ENCODE measurements at places on chromosomes 4 and X.
A peak's percentile ranks its signal among the peaks of the same experiment; 100 is the strongest.

GRCh38 chrX:103699243-103699642, 11.5 kb upstream of the TMEM31 start:
- no peak for DNase-seq

DNA sequence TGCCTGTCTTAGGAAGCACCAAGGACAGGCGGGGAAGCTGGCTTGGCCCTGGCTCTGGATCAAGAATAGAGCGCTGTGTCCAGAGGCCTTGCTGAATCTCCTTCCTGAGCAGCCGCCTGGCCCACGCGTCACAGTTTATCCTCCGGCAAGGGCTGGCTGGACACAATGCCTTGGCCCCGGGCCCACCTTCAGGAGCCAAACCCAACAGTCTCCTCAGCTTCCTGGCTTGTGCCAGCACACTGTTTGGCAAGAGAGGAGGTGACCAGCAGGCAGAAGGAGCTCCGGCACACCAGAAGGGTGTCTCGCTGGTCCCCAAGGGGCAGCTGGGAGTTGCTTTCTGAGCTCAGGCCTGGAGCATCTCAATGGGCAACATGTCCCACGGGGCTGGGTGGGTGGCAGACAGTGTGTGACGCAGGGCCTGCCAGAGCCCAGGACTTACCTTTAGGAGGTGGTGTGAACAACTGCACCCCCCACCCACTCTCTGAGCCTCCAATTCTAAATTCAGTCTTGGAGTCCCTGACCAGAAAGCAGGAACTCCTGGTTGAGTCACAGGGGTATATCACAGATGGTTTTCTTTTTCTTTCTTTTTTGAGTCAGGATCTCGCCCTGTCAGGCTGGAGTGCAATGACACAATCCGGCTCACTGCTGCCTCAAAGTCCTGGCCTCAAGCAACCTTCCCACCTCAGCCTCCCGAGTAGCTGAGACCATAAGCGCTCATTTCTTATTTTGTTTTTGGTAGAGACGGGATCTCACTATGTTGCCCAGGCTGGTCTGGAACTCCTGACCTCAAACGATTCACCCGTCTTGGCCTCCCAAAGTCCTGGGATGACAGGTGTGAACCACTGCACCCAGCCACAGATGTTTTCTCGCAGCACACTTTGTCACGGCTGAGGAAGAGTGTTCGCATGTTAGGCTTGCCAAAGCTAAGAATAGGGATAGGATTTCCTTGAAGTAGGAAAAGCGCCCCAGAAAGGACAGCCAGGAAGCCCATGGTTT, 361.2 kb downstream of the BCOR start:
- no peak for DNase-seq

GRCh38 chr4:3371033-3372001, 70.5 kb upstream of the HGFAC start:
- peak; percentile 60 for DNase-seq

- peak; percentile 34 for DNase-seq
These were observed 403.6 kb downstream of the PDGFC start for GRCh38 chr4:156568041-156568440.

DNA sequence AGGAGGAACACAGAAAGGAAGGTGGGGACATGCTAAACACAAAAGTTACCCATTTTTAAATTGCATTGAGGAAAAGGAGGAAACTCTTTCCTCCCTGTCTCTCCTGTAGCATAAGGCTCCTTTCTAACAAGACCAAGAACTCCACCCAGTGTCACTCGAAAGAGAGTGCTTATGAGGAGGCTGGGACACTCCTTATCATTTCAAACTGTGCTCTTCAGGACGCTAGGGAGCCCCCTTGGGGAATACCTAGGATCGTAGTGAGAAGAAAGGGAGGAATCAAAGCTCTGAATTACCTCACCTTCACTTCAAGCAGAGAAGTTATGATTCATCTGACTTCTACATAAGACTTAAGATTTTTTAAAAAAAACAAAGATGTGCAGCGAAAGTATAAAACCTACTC, 65.5 kb downstream of the F9 start:
- DNase-seq = no peak

GRCh38 chr4:168383510-168383909, 65.0 kb upstream of the DDX60 start:
- no peak for DNase-seq

DNA sequence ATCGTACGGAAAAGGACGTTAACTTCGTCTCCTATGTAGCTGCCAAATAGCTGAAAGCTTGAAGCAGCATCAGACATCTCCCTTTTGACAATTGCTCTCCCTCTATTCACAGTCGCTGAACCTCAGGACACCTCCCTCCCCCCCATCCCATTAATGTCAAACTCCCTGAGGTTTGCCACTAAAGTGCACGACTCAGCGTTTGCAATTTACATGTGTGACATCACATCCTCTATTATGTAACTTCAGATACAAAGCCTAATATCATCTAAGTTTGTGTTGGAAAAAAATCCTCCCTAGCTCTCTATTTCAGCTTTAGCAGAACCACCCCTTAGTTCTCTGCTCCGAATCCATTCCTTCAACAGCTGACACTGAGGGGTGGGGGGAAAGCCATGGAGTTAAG, 5.5 kb upstream of the NR3C2 start:
- peak; percentile 24 for DNase-seq

GRCh38 chr4:114393295-114394038, 205.1 kb upstream of the UGT8 start:
- DNase-seq = no peak

DNA sequence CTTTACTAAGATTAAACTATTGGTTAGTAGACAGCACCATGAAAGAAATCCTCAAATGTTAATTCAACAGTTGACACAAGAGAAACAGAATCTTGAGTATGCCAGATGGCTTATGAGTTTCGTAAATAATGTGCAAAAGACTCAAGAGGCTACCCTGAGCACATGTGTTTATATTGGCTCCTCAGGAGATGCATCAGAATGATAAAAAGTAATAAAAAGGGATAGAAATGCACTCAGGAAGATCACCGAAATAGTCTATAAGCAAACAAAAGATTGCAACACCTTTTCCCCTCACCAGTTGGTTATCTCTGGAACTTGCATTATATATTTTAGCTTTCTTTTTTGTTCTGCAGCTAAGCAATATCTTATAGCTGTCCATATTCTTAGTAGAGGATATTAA, 84.4 kb downstream of the SCFD2 start:
- no peak for DNase-seq

- no peak for DNase-seq
These were observed 1475.5 kb upstream of the AGA start for GRCh38 chr4:178917756-178918155.

GRCh38 chrX:132819711-132820264, 138.6 kb downstream of the HS6ST2 start:
- DNase-seq = no peak

GRCh38 chrX:148530464-148531077, 30.2 kb downstream of the AFF2 start:
- DNase-seq = no peak

DNA sequence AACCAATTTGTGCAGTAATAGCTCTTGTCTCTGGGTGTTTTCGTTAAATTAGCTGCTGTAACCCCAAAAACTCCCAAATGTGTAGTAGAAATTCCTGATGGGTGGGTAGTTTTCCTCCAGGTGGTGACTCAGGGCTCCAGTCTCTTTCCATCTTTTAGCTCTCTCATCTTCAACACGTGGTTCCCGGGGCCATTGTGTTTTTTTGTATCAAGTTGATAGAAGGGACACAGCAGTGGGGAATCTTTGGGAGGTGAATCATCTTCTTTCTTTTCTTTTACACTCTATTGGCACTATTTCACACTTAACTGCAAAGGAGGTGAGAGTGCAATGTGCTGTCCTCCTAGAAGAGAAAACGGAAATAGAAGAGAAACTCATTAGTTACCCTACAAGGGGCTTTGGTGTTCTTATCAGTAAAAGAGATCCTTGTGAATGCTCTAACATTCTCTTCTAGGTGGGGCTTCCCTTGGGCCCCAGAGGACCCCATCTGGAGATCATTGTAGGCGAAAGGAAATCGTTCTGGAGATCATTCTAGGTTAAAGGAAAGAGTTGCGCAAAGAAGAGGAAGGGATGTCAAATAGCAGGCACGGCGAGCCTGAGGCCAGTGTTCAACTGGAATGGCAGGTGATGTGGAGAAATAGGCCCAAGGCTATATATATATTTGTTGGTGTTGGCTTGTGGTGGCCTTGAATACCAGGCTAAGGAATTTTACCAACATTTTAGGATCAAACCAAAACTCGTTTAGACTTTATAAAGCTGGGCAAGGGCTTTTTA, 68.2 kb upstream of the ACSL1 start:
- no peak for DNase-seq

GRCh38 chrX:2867206-2867605, 38.5 kb downstream of the GYG2 start:
- no peak for DNase-seq

- DNase-seq = no peak
These were observed 18.0 kb downstream of the PDHA1 start for GRCh38 chrX:19361701-19362100.

GRCh38 chrX:69107231-69107739, 58.0 kb downstream of the PJA1 start:
- DNase-seq = peak; percentile 77

DNA sequence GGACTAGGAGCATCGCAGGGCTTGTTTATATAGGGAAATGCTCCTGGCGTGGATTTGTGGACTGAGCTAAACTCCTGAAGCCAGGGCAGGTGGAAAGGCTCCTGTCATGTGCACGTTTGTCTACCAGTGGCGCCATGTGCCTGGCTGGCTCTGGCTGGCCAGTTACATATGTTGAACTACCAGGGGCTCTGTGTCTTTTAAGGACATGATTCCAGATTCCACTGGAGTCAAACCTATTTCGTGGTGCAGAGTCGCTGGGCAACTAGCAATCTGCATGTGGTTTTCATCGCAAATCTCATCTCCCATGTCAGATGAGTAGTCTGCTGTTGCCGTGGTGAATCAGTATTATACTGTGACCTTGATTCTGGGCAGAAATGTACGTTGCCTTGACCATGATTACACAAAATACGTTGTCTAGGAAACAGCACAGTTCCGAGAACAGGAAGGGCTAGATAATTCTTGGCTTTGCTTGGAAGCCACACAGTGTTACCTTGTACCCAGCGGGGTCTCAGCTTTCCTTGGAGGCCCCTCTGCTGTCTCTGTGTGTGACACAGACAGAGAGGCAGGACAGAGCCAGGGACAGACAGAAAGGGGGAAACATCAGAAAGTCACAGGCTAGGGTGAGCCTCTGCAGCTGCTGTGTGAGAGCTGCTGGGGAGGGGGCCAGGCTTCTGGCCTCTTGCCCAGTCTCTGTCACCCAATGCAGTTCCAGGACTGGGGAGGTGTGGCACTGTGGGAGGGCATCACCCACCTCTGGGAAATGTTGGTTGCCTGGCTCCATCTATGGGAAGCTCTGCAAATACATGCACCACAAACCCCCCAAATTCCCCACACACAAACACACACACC, 19.2 kb downstream of the PNMA6E start:
- peak; percentile 74 for DNase-seq

- DNase-seq = no peak
These were observed 48.1 kb downstream of the NPY1R start for GRCh38 chr4:163284304-163284703.

DNA sequence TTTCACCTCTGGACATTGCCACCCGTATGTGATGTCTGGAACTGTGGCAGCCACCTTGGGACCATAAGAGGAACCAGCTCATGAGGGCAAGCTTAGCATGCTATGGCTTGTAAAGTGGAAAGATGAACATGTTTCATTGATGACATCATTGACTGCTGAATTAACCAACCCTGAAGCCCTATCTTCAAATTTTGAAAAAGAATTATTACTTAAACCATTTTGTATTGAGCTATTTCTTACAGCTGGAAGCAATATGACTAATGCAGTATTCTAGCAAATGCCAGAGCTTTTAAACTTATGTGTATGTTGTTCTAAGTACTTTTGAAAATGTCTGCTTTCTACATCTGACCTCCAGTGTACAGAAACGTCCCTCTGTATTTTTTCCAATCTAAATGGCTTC, 18.1 kb downstream of the GUCY2F start:
- no peak for DNase-seq

DNA sequence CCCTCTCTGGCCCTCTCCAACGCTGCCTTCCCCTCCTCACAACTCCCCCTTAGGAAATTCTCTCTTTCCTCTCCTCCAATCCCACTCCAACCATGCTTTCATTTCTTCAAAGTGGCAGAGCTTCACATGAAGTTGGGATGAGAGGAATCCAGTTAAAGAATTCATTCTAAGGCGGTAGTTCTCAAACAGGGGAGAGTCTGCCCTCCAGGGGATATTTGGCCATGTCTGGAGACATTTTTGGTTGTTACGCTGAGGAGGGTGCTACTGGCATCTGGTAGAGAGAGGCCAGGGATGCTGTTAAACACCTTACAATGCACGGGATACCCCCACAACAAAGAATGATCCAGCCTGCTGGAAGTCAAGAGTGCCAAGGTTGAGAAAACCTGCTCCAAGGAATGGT, 40.5 kb upstream of the PHKA2 start:
- DNase-seq = no peak

DNA sequence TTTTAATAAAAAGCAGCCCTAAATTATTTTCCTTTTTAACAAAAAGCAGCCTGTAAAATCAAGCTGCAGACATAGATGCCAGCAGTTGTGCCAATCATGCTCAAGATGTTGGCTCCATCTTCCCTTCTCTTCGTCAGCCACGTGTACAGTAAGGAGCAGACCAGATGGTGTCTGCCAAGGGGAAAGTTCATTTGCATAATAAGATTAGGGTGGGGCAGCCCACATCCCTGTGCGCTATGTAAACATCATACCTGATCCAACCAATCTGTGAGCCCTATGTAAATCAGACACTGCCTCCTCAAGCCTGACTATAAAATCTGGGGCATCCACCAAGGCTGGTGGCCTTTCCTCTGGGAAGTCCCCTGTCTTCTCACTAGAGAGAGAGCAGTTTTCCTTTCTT, 23.1 kb upstream of the C1GALT1C1 start:
- peak; percentile 22 for DNase-seq

DNA sequence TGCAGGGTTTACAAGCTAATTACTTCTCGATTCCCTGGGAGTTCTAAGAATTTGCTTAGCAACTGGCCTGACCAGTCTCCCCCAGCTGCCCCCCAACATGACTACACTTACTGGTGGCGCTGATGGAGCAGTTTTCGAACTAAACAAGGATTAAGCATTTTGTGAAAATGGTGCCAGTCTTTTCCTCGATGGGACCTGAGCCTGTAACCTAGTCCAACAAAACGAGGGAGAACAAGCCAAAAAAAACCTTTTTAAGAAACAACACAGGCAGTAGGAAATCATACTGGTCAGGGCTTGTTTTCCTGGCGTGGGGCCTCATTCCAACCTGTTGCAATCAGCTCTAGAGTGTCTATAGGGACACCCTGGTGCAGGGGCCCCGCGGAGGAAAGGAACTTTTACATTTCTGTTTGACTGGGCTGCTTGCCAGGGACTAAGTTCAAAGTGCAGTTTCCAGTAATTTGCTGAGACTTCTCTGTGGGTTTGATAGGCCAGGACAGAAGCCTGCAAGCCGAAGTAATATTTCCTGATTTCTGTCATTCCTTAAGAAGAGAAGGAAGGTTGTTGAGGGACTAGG, 158.7 kb downstream of the SPRY1 start:
- DNase-seq = peak; percentile 89

GRCh38 chrX:83422836-83423235, 85.3 kb upstream of the POU3F4 start:
- no peak for DNase-seq

GRCh38 chr4:147090486-147090885, 144.8 kb upstream of the TTC29 start:
- DNase-seq = peak; percentile 50
